ENCODE measurements at places on chromosomes 16 and 17. TPM values are rescaled to one million over a fixed set of nuclear protein-coding genes. Genes with fewer than 3 reads are reported as not detected.

GRCh38 chr16:85234310-85235204 is 122.3 kb upstream of the CIBAR2 start:
- peaks cover 19% of the 10 kb centered on the region for H3K27me3 ChIP-seq
- no peaks in the 10 kb centered on the region for H3K4me1 ChIP-seq
- H3K27ac ChIP-seq, result no peak overlapping the region
- no peak overlapping the region for H3K4me3 ChIP-seq

DNA sequence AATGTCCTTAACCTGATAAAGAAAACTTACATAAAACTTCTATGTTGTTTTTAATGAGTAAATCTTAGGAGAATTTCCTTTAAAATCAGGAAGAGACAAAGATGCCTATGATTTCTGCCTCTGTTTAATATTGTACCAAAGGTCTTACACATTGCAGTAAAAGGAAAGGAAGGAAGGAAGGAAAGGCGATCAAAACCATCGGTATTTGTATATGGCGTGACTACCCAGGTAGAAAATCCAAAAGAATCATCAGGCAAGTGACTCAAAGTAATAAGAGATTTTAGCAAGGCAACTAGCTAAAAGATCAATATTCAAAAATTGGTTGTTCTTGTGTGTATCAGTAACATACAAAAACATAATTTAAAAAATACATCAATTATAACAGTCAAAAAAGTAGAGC is 3.5 kb downstream of the ICAM2 start:
- peak overlapping the region; percentile 84 for H3K27ac ChIP-seq
- H3K36me3 ChIP-seq, result peaks cover 6% of the 10 kb centered on the region
- peaks cover 79% of the 10 kb centered on the region for H3K4me1 ChIP-seq
- no peak for DNase-seq

- H3K36me3 ChIP-seq, result no peaks in the 10 kb centered on the region
- H3K27ac ChIP-seq, result no peak overlapping the region
- no peak overlapping the region for H3K4me3 ChIP-seq
These were observed 84.9 kb downstream of the DNAH17 start for GRCh38 chr17:78492116-78492799.

DNA sequence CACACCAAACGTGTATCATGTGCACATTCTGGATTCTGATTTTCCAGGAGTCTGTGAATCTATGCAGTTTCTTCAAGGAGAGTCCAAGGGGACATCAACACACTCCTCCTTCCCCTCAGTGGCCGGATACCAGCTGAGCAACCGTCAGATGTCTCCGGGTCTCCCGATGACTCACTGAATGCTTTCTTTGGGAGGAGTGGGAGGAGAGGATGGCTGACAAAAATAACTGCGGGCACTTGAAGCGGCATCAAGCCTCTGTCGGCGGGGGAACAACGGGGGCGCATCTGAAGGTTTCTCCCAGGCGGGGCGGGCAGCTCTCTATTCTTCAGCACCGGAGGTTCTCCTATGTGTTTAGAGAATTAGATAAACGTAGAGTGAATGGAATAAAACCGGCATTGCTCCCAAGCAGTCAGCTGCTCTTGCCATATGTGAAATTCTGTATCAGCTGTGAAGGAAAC is 24.6 kb upstream of the LRRC75A start:
- H3K4me3 ChIP-seq, result no peak overlapping the region
- no peak overlapping the region for H3K27ac ChIP-seq
- peaks cover 32% of the 10 kb centered on the region for H3K4me1 ChIP-seq
- peaks cover 30% of the 10 kb centered on the region for H3K27me3 ChIP-seq

GRCh38 chr17:70499067-70499786 is 329.9 kb downstream of the KCNJ2 start:
- H3K27ac ChIP-seq, result no peak overlapping the region
- H3K27me3 ChIP-seq, result no peaks in the 10 kb centered on the region
- no peak for DNase-seq
- H3K4me1 ChIP-seq, result no peaks in the 10 kb centered on the region
- H3K36me3 ChIP-seq, result no peaks in the 10 kb centered on the region

- peaks cover 3% of the 10 kb centered on the region for H3K36me3 ChIP-seq
- H3K4me3 ChIP-seq, result peak overlapping the region; percentile 70
- peaks cover 32% of the 10 kb centered on the region for H3K27me3 ChIP-seq
- H3K27ac ChIP-seq, result peak overlapping the region; percentile 84
- DNase-seq, result no peak
These were observed 92.4 kb downstream of the RGS9 start for GRCh38 chr17:65229621-65229995.

GRCh38 chr17:71667661-71668060 is 453.2 kb upstream of the SOX9 start:
- DNase-seq, result no peak
- H3K36me3 ChIP-seq, result no peaks in the 10 kb centered on the region
- no peaks in the 10 kb centered on the region for H3K4me1 ChIP-seq
- H3K27ac ChIP-seq, result no peak overlapping the region
- no peak overlapping the region for H3K4me3 ChIP-seq

GRCh38 chr17:70093163-70093562 is 18.1 kb downstream of the KCNJ16 start:
- no peaks in the 10 kb centered on the region for H3K36me3 ChIP-seq
- peaks cover 5% of the 10 kb centered on the region for H3K4me1 ChIP-seq
- no peaks in the 10 kb centered on the region for H3K27me3 ChIP-seq
- no peak for DNase-seq
- H3K27ac ChIP-seq, result no peak overlapping the region

DNA sequence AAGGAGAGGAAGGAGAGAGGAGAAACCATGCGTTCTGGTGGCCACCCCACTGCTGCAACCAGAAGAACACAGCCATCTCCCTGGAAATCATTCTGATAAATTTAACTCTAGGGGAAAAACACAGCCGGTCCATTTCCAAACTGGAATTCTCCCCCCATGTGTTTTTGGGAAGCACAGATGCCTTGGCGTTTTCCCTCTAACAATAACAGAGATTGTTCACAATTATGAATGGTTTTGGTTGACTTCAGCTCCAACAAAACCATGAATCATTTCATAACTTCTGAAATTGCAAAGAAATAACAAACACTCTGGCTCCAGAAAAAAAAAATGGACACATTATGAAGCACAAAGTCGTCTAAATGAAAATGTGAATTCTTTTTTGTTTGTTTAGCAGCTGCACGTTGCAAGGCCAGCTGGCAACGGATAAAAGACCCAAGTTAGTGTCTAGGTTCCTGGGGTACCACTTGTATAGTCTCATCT is 46.2 kb downstream of the GNAO1 start:
- no peak for DNase-seq
- no peaks in the 10 kb centered on the region for H3K4me1 ChIP-seq
- H3K27ac ChIP-seq, result no peak overlapping the region
- no peaks in the 10 kb centered on the region for H3K36me3 ChIP-seq
- H3K4me3 ChIP-seq, result no peak overlapping the region

- no peaks in the 10 kb centered on the region for H3K4me1 ChIP-seq
- H3K27ac ChIP-seq, result no peak overlapping the region
- no peak for DNase-seq
- no peak overlapping the region for H3K4me3 ChIP-seq
These were observed 280.3 kb upstream of the FOXF1 start for GRCh38 chr16:86229866-86230656.

DNA sequence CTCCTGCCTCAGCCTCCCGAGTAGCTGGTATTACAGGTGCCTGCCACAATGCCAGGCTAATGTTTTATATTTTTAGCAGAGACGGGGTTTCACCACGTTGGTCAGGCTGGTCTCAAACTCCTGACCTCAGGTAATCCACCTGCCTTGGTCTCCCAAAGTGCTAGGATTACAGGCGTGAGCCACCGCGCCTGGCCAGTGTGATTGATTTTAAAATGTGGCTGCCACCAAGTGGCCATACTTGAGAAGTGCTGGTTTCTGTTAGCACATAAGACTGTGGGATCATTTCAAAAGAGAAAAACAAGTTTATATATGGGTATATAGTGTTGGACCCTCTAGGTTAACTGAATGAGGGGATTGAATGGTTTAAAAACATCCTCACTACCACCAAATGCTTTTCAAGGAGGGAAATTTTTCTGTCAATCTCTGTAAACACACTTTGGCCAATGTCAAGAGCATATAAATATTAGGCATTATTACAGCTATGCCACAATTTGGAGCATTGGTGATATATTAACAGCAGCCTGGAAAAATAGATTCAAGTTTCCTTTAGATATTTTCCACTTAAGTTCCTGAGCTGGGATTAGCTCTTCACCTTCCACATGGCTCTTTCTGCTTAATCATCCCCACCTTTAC is 13.5 kb upstream of the DHRS13 start:
- peaks cover 18% of the 10 kb centered on the region for H3K4me1 ChIP-seq
- no peaks in the 10 kb centered on the region for H3K27me3 ChIP-seq
- no peak overlapping the region for H3K4me3 ChIP-seq
- H3K27ac ChIP-seq, result peak overlapping the region; percentile 47
- DNase-seq, result no peak

DNA sequence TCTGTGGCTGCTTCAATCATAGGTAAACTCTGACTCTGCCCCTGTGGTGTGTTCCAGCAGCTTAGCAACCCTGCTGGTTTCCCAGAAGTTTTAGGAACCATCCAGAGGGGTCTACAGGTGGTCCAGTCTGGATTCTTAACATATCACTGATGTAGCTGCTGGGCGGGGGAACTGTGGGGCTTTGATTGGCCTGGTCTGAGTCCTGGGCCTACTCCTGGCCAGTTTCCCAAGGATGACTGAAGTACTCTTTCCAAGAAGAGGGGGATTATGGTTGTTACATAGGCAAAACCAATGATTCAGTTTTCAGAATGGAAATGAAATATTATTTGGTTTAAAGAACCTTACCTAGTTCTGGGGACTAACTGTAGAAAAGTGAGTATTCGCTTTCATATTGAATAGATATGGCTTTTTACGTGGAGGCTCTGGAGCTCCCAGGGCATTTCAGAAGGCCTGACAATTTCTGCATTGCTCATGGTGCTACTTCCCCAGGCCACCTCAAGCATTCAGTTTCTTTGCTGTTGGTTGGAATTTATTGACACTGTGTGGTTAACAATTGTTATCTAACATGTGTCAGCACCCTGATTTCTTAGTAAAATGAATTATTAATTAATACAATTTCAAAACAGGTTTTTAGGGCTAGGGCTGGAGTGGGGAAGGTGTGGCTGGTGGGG is 38.4 kb downstream of the EPN2 start:
- DNase-seq, result no peak
- peaks cover 7% of the 10 kb centered on the region for H3K4me1 ChIP-seq
- H3K27me3 ChIP-seq, result peaks cover 10% of the 10 kb centered on the region
- no peak overlapping the region for H3K27ac ChIP-seq
- no peaks in the 10 kb centered on the region for H3K36me3 ChIP-seq

DNA sequence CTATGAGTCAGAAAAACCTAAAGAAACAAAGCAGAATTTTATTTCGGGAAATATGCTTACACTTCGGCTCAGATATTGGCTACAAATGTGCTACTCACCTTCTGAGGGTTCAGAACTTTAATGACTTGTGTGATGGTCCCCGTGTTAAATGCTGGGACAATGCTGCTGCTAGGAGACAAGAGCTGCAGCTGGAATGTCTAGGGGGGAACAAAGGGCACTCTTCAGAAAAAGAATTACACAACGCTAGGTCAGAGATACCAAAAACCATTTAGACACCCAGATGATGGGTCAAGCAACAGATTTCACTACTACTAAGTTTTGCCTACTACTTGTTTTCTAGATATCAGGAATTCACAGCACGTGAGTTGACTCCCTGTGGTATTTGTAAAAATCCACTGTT is 10.0 kb upstream of the PHLPP2 start:
- H3K27ac ChIP-seq, result no peak overlapping the region
- H3K4me1 ChIP-seq, result peaks cover 3% of the 10 kb centered on the region
- H3K36me3 ChIP-seq, result peaks cover 46% of the 10 kb centered on the region

GRCh38 chr16:86457501-86458148 is 52.7 kb upstream of the FOXF1 start:
- no peaks in the 10 kb centered on the region for H3K36me3 ChIP-seq
- H3K4me3 ChIP-seq, result no peak overlapping the region
- H3K27me3 ChIP-seq, result peaks cover 2% of the 10 kb centered on the region
- H3K4me1 ChIP-seq, result no peaks in the 10 kb centered on the region
- DNase-seq, result no peak

DNA sequence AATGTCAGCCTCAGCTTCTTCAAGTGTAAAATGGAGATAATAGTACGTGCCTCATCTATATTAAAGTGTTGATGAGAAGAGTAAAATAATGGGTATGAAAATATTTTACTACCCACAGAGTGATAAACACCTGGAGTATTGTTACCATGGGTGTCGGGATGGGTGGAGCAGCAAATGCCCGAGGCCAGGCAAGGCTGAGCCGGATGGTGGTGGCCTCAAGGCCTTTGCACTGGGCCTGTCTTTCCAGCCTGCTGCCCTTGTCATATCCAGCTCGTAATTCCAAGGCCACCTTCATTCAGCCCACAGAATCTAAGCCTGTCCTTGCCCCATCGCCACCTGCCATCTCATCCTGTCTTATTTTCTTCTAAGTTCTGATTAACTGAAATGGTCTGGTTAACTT is 49.4 kb downstream of the SNX29 start:
- no peaks in the 10 kb centered on the region for H3K27me3 ChIP-seq
- no peak overlapping the region for H3K27ac ChIP-seq
- H3K36me3 ChIP-seq, result peaks cover 2% of the 10 kb centered on the region
- H3K4me1 ChIP-seq, result no peaks in the 10 kb centered on the region

DNA sequence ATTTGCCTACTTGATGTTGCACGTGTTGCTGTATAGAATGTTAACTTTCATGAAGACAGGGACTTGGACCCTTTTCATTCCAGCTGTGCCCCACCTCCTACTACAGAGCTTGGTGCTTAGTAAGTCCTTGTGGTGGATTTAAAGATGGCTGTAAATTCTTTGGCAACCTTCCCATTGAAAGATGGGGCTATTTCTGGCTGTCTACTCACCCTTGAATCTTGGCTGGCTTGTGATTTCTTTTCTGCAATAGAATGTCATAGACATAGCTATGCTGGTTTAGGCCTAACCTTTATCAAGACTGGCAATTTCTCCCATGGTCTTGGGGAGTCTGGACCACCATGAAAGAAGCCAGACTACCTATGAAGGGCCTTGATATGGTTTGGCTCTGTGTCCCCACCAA is 59.0 kb downstream of the ACSM2A start:
- no peak overlapping the region for H3K27ac ChIP-seq
- peaks cover 4% of the 10 kb centered on the region for H3K27me3 ChIP-seq
- H3K36me3 ChIP-seq, result no peaks in the 10 kb centered on the region
- DNase-seq, result no peak
- H3K4me3 ChIP-seq, result no peak overlapping the region
- H3K4me1 ChIP-seq, result no peaks in the 10 kb centered on the region

- no peak overlapping the region for H3K4me3 ChIP-seq
- no peaks in the 10 kb centered on the region for H3K27me3 ChIP-seq
- no peak overlapping the region for H3K27ac ChIP-seq
- DNase-seq, result no peak
- peaks cover 4% of the 10 kb centered on the region for H3K36me3 ChIP-seq
These were observed 50.6 kb downstream of the LMF1 start for GRCh38 chr16:920051-920681.

DNA sequence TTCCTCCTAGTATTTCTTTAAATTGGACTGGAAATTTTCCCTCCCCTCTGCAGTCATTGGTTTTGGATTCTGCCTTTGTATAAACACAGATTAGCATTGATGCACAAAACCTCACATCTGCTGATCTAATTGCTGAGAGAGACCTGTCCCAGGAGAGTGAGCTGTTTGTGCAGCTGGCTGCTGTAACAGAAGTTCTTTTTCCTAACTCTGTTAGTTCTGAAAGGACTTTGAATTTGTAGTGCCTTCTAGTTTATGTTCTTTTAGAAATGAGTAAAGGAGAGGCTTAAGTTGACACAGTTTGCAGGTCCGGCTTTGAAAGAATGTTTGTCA is 45.2 kb upstream of the KPNB1 start:
- no peak overlapping the region for H3K4me3 ChIP-seq
- no peak overlapping the region for H3K27ac ChIP-seq
- no peak for DNase-seq
- peaks cover 32% of the 10 kb centered on the region for H3K36me3 ChIP-seq

The SALL1 gene
- not detected for total RNA-seq

The NPIPB6 gene
- total RNA-seq, result 4.1 TPM

The TBC1D3 gene
- total RNA-seq, result not detected

The FOXC2 gene
- not detected for total RNA-seq

The CNTROB gene
- total RNA-seq, result 54.7 TPM

The CKLF gene
- total RNA-seq, result 159 TPM

The TNFSF12 gene
- total RNA-seq, result 26.5 TPM

Measured in activated T-helper 1 cell treated with anti-CD3 and anti-CD28 coated beads, Interleukin-12 subunit alpha, Interleukin-12 subunit beta, Interleukin-2, Interleukin-4 antibody, amounts not matched to agents 30 ng/mL and 10 ng/mL and 1 ng/mL, durations not matched to agents 14 hours and 24 hours and 36 hours (primary cell).